ENCODE measurements at places on chromosomes 6 and 20.

- H3K4me1 ChIP-seq = no peaks in the 10 kb centered on the region
- H3K4me3 ChIP-seq = no peak overlapping the region
- H3K36me3 ChIP-seq = no peaks in the 10 kb centered on the region
- H3K27me3 ChIP-seq = no peaks in the 10 kb centered on the region
- peak; percentile 87 for DNase-seq
- H3K27ac ChIP-seq = no peak overlapping the region
Observed at GRCh38 chr6:168895102-168895812, 358.4 kb downstream of the THBS2 start.

DNA sequence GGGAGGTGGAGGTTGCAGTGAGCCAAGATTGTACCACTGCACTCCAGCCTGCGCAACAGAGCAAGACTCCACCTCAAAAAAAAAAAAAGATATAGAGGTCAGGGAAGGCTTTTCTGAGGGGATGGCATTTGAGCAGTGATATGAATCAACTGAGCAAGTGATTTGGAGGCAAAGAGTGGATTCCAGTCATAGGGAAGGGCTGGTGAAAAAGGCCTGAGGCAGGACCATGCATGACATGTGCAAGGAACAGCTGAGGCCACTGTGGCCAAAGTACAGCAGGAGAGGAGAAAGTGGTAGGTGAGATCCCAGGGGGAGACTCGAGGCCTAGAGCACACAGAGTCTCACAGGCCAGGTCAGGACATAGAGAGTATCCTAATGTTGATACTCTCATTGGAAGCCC, 20.1 kb upstream of the PTPRT start:
- no peaks in the 10 kb centered on the region for H3K4me1 ChIP-seq
- H3K27ac ChIP-seq = no peak overlapping the region
- no peak overlapping the region for H3K4me3 ChIP-seq
- no peaks in the 10 kb centered on the region for H3K27me3 ChIP-seq
- H3K36me3 ChIP-seq = no peaks in the 10 kb centered on the region
- no peak for DNase-seq

DNA sequence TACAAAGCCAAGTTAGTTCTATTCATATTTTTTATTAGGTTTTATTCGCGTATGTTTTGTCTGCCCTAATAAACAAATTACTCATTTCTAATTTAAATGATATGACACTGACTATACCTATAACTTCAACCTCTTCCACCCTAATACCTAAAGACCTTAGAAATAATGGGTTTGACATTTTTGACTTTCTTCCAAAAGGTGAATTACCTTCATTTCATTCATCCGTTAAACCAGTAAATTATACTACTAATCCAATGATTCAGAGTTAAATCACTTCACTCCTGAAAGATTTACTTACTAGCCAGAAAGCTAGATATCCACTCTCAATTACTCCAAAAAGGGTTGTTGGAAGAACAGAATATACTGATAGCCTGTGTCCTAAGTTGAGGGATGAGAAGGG, 5.2 kb downstream of the MRPS10 start:
- H3K27me3 ChIP-seq = no peaks in the 10 kb centered on the region
- H3K4me1 ChIP-seq = no peaks in the 10 kb centered on the region
- DNase-seq = no peak
- peaks cover 56% of the 10 kb centered on the region for H3K36me3 ChIP-seq
- H3K27ac ChIP-seq = no peak overlapping the region

GRCh38 chr6:75621846-75622245, 20.2 kb downstream of the SENP6 start:
- H3K27me3 ChIP-seq = no peaks in the 10 kb centered on the region
- DNase-seq = no peak
- peaks cover 11% of the 10 kb centered on the region for H3K36me3 ChIP-seq
- peaks cover 73% of the 10 kb centered on the region for H3K4me1 ChIP-seq
- H3K27ac ChIP-seq = peak overlapping the region; percentile 63

- DNase-seq = no peak
- no peaks in the 10 kb centered on the region for H3K27me3 ChIP-seq
- no peak overlapping the region for H3K27ac ChIP-seq
- H3K4me1 ChIP-seq = no peaks in the 10 kb centered on the region
- no peak overlapping the region for H3K4me3 ChIP-seq
Observed at GRCh38 chr6:139457476-139457875, 83.0 kb upstream of the CITED2 start.

- H3K27me3 ChIP-seq = no peaks in the 10 kb centered on the region
- no peaks in the 10 kb centered on the region for H3K36me3 ChIP-seq
- H3K4me1 ChIP-seq = no peaks in the 10 kb centered on the region
Observed at GRCh38 chr6:4486568-4487315, 289.5 kb upstream of the CDYL start.

- no peaks in the 10 kb centered on the region for H3K27me3 ChIP-seq
- no peak overlapping the region for H3K27ac ChIP-seq
- H3K4me3 ChIP-seq = no peak overlapping the region
- no peak for DNase-seq
Observed at GRCh38 chr20:62267543-62267942, 29.2 kb downstream of the OSBPL2 start.

DNA sequence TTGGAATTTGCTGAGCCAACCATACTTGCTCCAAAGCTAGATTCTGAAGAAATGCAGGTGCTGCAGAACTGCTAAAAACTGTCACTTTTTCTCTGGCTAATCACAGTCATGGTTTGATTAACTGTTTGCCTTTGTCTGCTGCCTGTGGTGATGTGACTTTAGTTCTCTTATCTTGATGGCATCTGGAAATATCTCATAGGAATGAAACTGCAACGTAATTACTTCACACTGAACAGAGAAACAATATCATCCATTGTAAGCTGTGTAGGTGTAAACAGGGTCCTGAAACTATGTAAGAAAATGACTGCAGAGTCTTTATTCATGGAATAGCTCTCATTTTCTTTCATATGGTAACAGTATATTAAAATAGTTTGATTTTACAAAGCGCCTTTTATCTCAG, 721.9 kb upstream of the HS3ST5 start:
- H3K4me1 ChIP-seq = no peaks in the 10 kb centered on the region
- no peak for DNase-seq
- H3K27me3 ChIP-seq = no peaks in the 10 kb centered on the region
- no peak overlapping the region for H3K4me3 ChIP-seq
- H3K36me3 ChIP-seq = no peaks in the 10 kb centered on the region
- H3K27ac ChIP-seq = no peak overlapping the region

GRCh38 chr6:158500016-158500735, 59.7 kb upstream of the TMEM181 start:
- DNase-seq = no peak
- H3K36me3 ChIP-seq = peaks cover 71% of the 10 kb centered on the region
- no peaks in the 10 kb centered on the region for H3K27me3 ChIP-seq
- no peak overlapping the region for H3K27ac ChIP-seq
- no peaks in the 10 kb centered on the region for H3K4me1 ChIP-seq

DNA sequence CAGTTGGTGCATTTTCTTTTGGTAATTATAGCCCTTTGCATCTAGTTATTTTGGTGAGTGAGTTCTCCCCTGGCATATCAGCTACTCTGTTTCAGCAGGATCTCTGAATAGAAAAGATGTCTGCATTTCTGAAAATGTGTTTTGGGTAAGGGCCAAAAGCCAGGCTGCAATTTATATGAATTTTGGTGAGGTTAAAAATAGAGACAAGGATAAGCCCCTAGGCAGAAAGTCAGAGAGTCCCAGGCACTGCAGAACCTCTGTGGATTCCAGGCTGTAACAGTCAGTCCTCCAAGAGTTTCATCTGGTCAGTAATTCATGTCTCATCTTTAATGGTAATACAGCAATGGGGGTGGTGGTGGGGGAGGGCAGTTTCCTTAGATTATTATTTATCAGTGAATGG, 53.0 kb downstream of the HDGFL1 start:
- no peaks in the 10 kb centered on the region for H3K36me3 ChIP-seq
- H3K27ac ChIP-seq = no peak overlapping the region
- H3K4me3 ChIP-seq = no peak overlapping the region
- no peaks in the 10 kb centered on the region for H3K27me3 ChIP-seq

DNA sequence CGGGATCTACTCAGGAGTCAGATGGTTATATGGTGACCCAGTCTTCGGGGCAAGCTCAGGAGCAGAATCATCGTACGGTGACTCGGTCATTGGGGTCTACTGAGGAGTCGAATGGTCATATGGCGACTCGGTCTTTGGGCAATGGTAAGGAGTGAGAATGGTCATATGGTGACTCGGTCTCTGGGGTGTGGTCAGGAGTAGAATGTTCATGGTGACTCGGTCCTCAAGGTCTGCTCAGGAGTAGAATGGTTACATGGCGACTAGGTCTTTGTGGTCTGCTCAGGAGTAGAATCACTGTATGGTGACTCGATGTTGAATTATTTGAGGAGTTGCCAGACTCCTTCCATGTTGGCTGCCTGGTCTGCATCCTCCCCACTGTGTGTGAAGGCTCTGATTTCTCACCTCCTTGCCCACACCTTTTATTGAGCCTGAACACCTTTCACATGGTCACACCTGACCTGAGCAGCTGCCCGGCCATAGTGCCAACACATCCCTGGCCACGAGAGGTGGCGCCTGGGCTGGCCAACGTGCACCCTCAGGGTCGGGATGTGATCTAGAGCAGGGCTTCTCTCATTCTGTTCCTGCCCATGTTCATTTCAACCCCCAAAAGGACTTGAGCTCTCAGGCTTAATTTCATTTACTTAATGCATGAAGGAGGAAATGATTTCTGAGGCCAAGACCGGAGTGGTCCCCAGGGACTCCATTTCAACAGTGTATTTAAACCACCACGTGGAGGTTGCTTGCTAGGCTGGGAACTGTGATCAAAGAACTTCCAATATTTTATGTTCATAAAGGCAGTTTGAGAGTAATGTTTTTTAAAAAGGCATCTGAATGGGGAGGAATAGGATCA, 119.5 kb downstream of the PHACTR3 start:
- no peak overlapping the region for H3K27ac ChIP-seq
- DNase-seq = no peak
- no peaks in the 10 kb centered on the region for H3K4me1 ChIP-seq
- H3K27me3 ChIP-seq = peaks cover 17% of the 10 kb centered on the region

- no peak for DNase-seq
- no peaks in the 10 kb centered on the region for H3K4me1 ChIP-seq
- H3K27me3 ChIP-seq = no peaks in the 10 kb centered on the region
- H3K27ac ChIP-seq = no peak overlapping the region
- H3K36me3 ChIP-seq = no peaks in the 10 kb centered on the region
- no peak overlapping the region for H3K4me3 ChIP-seq
Observed at GRCh38 chr6:314377-314776, 22.1 kb downstream of the DUSP22 start.

DNA sequence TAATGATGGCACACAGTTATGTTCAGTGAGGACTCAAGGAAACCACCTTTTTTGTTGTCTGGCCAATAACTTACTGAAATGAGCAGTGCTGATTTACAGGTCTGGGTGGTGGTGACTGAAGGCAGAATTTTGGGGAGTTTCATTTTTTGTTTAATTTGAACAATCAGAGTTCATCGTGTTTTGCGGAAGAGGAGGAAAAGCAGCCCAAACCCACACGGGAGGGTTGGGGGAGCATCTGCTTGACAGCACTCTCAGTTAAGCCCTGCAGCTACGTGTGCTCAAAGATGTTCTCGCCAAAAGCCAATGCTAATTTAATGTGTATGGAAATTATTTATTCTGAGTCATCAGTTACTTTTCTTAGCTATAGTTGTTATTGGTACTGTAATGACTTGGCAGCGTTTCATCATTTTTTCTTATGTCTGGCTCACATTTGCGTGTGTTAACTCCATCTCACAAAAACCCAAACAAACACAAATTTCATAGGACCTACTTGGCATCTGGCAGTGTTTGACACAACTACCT, 89.2 kb downstream of the UST start:
- H3K4me3 ChIP-seq = no peak overlapping the region
- no peaks in the 10 kb centered on the region for H3K27me3 ChIP-seq
- H3K27ac ChIP-seq = no peak overlapping the region
- no peak for DNase-seq

Measured in tibial artery (tissue), 4 donors.